Hematopoietic multipotent progenitor cell treated with erythropoietin and hydrocortisone succinate and interleukin-3 and kit ligand, for 6 days (in vitro differentiated cells): ENCODE measurements at places on chromosomes 3 and 15.
A peak's percentile ranks its signal among the peaks of the same experiment; 100 is the strongest.

GRCh38 chr3:89320186-89320585 is 212.8 kb downstream of the EPHA3 start:
- no peak for DNase-seq

DNA sequence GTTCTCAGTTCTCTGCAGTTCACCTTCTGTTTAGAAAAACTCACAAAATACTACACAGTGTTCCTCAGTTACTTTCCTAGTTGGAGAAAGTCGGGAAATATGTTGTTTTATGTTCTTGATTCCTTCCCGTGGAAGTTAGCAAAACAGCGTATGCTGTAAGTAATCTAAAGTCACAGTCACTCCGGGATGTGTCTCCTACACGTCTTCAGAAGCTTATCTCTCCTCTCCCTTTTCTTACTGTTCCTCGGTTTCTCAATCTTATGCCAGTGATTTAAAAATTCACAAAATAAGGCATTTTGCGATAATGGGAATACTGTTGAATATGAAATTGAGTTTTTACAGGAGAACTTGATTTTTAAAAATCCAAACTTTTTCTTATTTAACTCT is 1.7 kb downstream of the HEG1 start:
- DNase-seq = no peak

GRCh38 chr3:108118038-108118768 is 27.4 kb upstream of the CD47 start:
- DNase-seq = no peak

- peak; percentile 57 for DNase-seq
Observed at GRCh38 chr3:39094851-39095677, 12.4 kb downstream of the GORASP1 start.

- DNase-seq = no peak
Observed at GRCh38 chr15:27768732-27769475, 330.2 kb downstream of the OCA2 start.

DNA sequence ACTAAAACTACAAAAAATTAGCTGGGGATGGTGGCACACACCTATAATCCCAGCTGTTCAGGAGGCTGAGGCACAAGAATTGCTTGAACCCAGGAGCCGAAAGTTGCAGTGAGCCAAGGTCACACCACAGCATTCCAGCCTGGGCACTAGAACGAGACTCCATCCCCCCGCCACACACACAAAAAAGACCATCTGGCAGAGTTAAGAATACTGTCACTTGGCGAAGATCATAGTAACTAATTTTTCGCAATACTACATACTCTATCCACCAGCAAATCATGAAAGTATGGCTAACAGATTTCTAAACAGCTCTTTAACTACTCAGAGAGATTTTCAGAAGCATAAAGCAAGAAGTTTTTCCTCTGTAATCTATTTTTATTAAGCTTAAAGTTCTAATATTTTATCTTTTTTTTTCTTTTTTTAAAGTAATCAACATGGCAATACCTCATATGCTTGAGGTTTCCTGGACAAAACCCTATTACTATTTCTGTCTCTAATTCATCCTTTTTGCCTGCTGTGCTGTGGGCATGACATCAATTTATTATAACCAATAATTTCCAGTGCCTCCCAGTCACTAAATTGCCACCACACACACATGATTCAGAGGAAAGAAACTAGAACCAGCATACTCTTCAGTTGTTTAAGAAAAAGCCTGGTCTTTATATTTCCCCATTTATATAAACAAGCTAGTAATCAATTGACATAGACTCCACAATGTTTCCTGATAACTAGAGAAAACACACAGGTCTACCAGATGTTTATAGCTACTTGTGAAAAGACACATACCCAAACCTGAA is 46.9 kb downstream of the CHSY1 start:
- no peak for DNase-seq

GRCh38 chr3:130259166-130259874 is 86.2 kb upstream of the COL6A5 start:
- no peak for DNase-seq

DNA sequence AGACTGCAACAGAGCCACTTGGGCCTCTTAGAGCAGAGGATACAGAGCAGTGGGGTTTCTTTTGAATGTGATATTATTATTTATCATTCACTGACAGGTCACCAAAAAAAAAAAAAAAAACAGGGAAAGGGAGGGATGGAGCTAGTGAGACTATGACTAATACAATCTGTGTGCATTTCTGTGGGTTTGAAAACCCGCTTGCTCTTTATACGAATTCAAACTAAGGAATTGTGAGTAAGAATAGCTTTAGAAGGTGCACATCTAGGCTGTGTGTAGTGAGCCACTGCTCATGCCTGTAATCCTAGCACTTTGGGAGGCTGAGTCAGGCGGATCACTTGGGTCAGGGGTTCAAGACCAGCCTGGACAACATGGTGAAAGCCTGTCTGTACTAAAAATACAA is 186.6 kb upstream of the MANF start:
- DNase-seq = no peak

DNA sequence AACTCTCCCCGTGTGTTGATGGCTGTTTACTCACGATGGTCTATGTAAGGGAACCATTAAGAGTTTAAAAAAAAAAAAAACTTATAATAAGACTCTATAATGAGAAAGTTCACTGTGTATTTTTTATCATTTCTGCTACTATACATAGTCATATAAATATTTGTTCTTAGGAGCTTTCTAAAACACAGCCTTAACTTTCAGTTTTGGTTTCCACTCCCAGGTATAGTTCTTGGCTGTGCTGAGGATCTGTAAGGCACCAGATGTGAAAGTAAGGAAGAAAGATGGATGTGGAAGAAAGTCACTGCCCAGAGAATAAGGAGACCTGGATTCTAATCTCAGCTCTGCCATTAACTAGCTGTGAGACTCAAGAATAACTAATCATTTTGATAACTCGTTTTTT is 101.9 kb upstream of the THBS1 start:
- no peak for DNase-seq

DNA sequence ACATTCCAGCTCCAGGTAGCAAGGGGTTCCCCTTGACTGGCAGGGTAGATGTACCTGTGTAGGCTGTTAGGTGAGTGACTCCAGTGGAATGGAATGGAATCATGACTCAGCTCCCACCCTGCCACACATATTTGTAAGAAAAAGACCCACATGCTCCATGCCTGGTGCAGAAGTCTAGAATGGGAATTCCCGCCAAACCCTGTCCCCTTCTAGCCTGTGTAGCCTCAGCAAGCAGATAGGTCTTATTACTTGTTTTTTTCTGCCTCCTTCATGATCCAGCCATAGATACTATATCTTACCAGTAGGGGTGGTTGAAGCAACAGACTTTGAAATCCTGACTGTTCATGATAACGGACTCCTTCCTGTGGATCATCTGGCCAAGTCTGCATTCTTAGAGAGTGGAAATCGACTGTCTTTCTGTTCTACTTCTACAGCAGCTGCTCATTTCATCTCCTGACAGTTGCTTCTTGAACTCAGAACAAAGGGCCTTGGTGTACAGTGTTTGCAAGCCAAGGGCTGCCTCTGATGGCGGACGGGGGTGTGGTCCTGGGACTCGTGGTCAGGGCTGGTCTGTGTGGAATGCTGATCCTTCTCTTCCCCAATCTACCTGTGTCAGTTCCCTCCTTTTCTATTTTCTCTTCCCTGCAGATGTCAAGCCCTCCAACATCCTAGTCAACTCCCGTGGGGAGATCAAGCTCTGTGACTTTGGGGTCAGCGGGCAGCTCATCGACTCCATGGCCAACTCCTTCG is 16.3 kb downstream of the SNAPC5 start:
- peak; percentile 79 for DNase-seq

GRCh38 chr15:80609091-80609490 is 86.0 kb upstream of the ABHD17C start:
- DNase-seq = no peak

- DNase-seq = no peak
Observed at GRCh38 chr15:35530698-35531097, 15.3 kb downstream of the DPH6 start.

- DNase-seq = no peak
Observed at GRCh38 chr3:79937567-79937966, 169.8 kb upstream of the ROBO1 start.

GRCh38 chr3:178385280-178385952 is 150.8 kb upstream of the KCNMB2 start:
- peak; percentile 65 for DNase-seq

DNA sequence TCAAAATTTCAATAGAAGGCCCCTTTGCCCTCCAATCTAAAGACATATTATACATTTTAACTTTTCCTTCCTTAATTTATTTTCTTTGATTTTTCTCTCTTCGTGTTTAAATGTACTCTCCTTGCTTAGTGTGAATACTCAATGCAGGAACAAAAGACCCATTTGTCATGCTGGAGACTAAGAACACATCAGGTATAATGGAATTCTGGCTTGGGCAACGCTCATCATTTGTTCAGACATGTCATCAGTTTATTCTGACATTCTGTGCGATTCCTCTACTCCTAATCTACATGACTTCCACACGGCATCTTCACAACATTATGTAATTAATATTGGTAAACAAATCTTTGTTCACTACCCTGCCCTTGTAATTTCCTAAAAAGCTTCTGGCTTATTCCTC is 136.6 kb upstream of the LRRN1 start:
- no peak for DNase-seq

DNA sequence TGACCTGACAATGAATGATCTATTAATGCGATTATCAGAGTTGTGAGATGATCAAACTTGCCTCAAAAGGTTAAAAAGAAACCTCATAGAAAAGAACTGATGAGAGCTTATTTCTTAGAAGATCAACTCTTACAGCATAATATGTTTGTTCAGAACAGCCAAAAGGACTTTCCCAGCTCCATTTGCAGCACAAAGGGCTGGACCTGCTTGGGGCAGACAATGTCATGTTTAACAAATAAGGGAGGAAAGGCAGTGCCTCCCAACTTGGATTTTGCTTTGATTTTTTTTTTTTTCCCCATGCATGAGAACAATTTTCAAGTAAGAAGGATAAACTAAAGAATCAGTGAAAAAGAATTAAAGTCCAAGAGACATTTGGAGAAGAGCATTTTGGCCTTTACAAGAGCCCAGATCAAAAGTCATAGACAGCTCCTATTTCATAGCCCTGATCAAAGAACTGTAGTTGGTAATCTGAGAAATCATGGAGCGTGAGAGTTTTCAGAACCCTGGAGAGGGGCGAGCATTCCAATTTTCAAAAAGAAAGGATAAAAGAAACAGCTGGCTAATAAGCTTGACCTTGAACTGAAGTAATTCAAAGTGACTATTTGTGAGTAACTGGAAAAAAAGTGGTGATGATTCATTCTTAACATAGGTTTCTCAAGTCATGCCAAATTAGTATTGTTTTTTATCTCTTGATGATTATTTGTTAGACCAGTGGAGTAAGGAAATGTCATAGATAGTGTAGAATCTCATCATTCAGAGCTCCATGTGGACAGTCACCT is 136.0 kb upstream of the CFAP20DC start:
- DNase-seq = no peak

- peak; percentile 83 for DNase-seq
Observed at GRCh38 chr3:8239718-8240695, 261.6 kb upstream of the LMCD1 start.

- peak; percentile 97 for DNase-seq
Observed at GRCh38 chr3:138186803-138187295, 252 bp upstream of the ARMC8 start.
